Sigmoid colon (tissue), 7 donors: ENCODE measurements at places on chromosomes 11 and 22. TPM values are rescaled to one million over a fixed set of nuclear protein-coding genes. Genes with fewer than 3 reads are reported as not detected.

SCO2 gene
- 5.4 TPM for polyA plus RNA-seq

OR52D1 gene
- polyA plus RNA-seq = not detected

RAPSN gene
- 0.61 TPM for polyA plus RNA-seq

OR56B1 gene
- polyA plus RNA-seq = not detected

PSMC3 gene
- 151 TPM for polyA plus RNA-seq

TRIM22 gene
- 106 TPM for polyA plus RNA-seq

MISFA gene
- polyA plus RNA-seq = 0.44 TPM

OR5B21 gene
- not detected for polyA plus RNA-seq
